ENCODE measurements at places on chromosomes 4 and X.
A peak's percentile ranks its signal among the peaks of the same experiment; 100 is the strongest.

- DNase-seq, result no peak
Observed at GRCh38 chr4:78482281-78482680, 69.3 kb upstream of the ANXA3 start.

GRCh38 chr4:183624548-183624947 is 34.4 kb downstream of the RWDD4 start:
- DNase-seq, result no peak

GRCh38 chr4:150039274-150040127 is 38.7 kb upstream of the DCLK2 start:
- DNase-seq, result no peak

- no peak for DNase-seq
Observed at GRCh38 chr4:151012820-151013219, 2.3 kb downstream of the LRBA start.

GRCh38 chrX:119236623-119237561 is 807 bp downstream of the PGRMC1 start:
- peak; percentile 1 for DNase-seq

DNA sequence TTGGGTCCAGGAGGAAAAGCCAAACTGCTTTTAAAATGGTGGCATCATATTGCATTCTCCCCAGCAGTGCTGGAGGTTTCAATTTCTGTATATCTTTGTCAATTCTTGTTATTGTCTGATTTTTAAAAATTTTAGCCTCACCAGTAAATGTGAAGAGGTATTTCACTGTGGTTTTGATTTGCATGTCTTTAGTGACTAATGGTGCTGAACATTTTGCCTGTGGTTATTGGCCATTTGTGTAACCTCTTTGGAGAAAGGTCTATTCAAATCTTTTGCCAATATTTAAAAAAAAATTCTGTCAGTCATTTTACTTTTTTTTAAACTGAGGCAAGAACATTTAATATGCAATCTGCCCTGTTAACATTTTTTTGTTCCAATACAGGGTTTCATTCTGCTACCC is 322.1 kb downstream of the TLL1 start:
- DNase-seq, result no peak

DNA sequence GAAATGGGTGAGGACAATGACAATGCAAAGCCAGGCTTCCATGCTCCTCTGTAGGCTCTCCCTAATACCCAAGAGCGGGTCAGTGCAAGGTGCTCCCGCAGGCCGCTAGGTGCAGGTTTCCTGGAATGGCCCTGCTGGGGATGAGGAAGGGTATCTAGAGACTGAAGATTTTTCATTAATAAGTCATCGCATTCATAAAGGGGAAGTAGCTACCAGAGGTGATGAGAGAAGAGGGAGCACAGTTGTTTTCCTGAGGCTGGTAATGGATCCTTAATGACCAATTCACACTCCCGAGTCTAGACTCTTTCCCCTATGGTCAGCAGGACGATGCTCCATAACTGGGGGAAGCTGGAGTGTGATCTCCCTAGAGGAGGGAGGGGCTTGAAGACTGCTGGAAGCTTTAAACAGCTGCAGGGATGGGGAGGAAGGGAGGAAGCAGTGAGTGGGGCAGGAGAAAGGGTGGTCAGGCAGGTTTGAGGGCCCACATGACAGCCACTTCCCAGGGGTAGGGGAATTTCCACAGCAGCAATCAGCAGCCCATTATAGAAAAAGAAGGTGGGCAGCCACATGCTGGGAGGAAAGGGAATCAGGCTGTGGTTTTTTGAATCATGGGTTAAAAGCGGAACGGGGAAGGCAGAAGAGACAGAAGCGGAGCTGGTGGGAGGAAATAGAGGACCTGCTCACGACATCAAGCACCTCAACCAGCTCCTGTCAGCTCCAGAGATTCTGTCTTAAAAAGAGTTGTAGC is 10.2 kb upstream of the ATP6AP2 start:
- no peak for DNase-seq

DNA sequence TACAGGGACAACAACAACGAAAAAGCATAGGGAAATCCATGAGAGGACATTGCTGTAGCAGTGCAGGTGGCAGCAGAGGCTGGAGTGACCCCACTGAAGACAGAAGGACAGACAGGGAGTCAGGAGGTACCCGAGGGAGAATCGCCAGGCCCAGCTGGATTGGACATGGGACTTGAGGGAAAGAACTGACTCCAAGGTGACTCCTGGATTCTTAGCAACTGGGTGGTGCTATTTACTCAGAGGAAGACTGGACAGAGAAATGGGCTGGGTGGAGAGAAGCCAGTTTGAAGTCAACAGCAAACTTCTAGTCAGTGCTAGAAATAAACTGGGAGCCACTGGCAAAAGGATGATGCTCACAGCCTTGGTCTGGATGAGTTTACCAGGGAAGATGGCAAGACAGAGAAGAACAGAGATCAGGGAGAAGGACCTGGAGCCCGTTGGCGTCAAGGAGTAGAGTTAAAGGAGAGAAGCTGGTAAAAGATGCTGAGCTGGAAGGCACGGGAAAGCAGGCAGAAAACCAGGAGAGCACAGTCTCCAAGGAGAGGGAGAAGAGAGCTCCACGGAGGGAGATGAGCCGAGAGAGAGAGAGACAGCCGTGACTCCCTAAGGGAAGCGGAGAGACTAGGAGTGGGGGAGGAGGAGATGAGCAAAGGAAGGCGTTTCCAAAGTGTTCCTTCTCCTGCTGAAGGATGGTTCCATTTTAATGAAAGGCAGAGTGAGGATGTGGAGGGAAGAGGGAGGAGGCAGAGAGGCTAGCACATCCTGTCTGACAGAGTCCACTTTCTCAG is 119.4 kb downstream of the AFAP1 start:
- no peak for DNase-seq

DNA sequence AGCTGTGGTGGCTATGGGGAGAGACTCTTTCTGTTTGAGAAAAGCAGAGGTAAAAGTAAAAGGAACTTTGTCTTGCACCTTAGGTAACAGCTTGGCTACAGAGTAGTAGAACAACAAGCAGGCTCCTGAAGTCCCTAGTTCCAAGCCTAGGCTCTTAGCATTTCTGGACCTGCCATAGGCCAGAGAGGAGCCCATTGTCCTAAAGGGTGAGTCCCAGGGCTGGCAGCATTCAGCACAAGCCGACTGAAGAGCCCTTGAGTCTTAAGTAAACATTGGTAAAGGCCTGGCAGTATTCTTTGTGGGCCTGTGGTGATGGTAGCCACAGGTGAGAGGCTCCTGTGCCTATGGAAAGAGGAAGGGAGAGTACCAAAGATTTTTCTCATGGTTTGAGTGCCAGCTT is 38.2 kb downstream of the CSN3 start:
- DNase-seq, result no peak

DNA sequence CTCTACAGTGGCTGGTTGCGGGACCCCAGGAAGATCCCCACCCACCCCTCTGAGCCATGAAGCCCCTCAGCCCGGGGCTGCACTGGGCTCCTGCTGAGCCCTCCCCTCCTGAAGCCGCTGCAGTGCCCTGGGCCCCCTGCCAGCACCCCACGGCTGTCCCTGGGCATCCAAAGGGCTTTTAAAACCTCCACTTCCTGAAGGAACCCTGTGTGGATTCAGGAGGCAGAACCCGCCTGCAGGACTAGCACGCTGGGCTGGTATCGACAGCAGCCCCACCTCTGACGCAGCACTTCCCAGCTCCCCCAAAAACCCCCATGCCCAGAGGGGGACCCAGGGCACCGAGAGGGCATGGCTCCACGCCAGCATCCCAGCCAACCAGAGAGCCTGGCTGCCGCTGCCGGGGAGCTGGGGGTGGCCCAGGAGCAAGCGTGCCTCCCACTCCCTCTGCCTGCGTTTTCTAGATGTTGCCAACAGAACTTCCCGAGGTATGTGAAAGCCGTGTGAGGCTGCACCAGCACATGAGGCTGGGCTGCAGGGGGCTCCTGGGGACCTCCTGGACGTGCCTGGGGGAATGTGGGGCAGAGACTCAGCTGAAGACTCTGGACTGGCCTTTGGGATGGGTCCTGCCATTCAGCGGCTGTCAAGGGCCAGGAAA is 6.3 kb downstream of the MXD4 start:
- DNase-seq, result no peak

- DNase-seq, result no peak
Observed at GRCh38 chr4:143531380-143531779, 17.9 kb downstream of the SMARCA5 start.

GRCh38 chr4:90030202-90030601 is 97.0 kb upstream of the CCSER1 start:
- DNase-seq, result no peak

All from activated CD8-positive, alpha-beta memory T cell treated with anti-CD3 and anti-CD28 coated beads for 48 hours (primary cell).